NCI-H524 treated with DMSO at 0.1 percent for 48 hours (cell line): ENCODE measurements at places on chromosomes 7 and 10.

DNA sequence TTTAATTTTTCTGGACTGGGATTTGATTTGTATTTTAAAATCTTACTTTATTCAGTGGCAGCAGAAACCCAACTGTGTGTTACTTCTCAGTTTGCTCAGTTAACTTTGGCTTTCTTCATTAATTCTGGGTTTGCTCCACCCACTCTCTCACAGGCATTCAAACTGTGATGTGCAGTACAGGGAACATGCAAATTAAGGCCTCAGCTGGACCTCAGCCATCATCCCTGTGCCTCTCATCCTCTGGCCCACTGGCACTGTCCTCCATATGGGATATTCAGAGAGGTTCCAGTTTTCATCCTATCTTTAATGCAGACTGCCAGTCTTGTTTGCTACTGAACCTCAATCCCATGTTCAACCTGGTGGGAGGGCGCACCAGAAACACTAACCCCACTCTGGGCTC is 743.4 kb upstream of the IGFBP3 start:
- no peak for DNase-seq

GRCh38 chr10:59287587-59288255 is 74.6 kb downstream of the FAM13C start:
- DNase-seq: no peak

DNA sequence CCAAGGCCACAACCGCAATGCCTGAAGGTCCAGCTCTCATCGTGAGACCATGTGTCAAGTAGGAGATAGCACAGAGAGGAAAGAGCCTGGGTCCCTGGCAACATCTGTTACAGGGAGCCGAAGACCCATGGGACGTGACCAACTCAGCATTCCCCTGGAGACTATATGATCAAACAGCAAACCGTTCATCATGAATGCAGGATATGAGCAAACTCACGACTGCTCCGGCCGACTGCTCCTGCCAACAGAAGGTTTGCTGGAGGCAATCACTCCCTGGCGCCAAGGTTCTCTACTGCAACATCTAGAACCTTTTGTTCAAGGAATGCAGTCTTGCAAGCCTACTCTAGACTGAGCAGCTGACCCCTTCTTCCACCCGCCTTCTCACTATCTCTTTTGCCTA is 114.3 kb downstream of the ALOX5 start:
- no peak for DNase-seq

GRCh38 chr7:85554236-85555178 is 367.7 kb upstream of the SEMA3D start:
- DNase-seq: peak; percentile 6

DNA sequence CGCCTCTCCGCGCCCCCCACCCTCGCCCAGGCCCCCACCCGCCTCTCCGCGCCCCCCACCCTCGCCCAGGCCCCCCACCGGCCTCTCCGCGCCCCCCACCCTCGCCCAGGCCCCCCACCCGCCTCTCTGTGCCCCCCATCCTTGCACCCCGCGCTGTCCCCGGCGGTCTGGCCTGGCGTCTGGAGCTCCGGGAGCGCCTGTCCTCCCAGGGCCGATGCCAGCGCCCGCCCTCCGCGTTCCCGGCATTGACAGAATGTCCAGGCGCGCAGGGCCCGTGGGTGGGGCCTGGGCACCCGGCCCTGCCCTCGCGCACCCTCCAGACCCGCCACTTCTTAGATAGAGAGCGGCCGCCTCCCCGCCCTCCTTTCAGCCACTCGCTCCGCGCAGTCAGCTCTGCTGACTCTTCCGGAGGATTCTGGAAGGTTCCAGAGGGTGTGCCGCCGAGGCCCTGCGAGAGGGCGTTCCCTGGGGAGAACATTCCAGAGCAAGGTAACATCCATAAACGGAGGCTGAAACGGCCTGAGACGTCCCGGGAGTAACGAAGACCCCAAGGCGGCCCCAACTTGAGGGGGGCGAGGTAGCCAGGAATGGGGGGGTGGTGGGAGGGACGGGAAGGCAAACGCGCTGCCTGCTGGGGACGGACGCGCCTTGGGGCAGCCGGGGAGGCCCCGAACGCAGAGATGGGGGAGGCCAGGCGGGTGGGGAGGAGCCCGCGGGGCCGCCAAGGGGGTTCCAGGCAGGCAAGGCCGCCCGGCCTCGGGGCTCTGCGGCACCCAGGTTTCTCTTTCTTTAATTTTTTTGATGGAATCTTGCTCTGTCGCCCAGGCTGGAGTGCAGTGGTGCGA is 117.8 kb downstream of the DYNC2I1 start:
- DNase-seq: no peak

GRCh38 chr7:112293416-112293815 is 86.9 kb downstream of the ZNF277 start:
- no peak for DNase-seq

DNA sequence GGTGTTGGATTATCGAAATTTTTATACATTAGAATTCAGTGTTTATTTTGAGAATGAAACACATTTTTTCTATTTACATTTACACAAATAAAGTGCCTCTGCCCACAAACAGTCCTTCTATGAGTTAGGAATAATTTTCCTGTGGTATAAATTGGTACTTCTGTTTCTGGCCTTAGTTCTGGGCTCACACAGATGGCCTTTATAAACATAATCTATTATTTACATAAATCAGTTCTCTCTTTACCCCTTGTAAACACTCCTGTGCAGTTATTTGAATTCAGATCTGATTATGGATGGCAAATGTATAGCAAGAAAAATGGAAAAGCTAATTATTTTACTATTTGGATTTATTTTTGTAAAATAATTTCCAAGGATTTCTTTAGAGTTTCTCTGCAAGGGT is 143.2 kb downstream of the PRKG1 start:
- DNase-seq: no peak

DNA sequence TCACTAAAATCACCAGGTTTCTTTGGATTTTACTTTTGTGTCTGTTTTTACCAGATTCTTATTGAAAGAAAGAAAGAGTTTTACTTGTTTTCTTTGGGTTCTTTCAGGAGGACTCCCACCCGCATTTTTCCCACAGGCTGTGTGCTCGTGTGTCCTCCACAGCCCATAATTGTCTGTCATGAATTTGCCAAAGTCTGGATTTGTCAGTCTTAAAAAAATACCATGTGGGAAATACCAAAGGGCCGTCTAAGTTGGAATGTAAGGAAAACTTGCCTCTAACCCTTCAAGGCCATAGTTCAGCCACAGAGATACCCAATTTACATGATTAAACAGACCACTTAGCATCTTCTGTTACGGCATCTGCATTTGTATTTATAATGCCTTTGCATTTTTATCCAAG is 41.3 kb upstream of the INHBA start:
- DNase-seq: no peak

DNA sequence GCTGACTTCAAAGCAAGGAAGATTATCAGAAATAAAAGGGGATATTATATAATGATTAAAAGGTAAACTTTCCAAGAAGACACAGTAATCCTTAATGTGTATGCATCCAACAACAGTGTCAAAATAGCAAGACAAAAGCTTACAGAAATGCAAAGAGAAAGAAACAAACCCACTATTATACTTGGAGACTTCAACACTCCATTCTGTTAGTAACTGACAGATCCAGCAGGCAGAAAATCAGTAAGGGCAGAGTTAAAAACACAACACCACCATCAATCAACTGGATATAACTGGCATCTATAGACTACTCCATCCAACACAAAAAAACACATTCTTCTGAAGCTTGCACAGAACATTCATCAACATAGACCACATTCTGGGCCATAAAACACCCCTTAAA is 103.8 kb downstream of the OR13A1 start:
- no peak for DNase-seq

- DNase-seq: no peak
Measured at GRCh38 chr10:33155720-33156638, 178.5 kb downstream of the NRP1 start.

DNA sequence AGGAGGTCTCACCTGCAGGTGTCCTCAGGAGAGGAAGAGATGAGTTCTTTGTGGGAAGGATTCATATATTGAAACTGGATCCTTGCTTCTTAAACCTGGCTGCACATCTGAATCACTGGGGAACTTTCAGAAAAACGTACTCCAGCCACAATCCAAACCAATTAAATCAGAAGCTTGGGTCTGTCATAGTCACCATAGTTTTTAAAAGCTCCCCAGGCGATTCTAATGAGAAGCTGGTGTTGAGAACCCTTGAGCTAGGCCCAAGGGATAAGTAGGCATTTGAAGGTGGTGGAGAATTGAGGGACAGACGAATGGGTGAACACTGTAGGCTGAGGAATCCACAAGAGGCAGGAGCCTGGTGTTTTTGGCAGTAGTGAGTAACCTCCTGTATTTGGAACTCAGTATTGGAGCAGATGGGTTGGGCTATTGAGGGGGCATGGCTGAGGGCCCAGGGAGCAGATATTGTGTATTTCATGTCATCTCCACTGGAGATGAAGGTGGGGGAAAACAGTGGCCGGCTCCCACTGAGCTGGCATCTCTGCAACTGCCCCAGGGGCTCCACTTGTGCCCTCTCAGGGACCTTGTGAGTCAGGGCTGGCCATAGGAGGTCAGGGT is 14.5 kb downstream of the ADCYAP1R1 start:
- no peak for DNase-seq

GRCh38 chr10:50216894-50217293 is 34.4 kb downstream of the ASAH2 start:
- DNase-seq: no peak

DNA sequence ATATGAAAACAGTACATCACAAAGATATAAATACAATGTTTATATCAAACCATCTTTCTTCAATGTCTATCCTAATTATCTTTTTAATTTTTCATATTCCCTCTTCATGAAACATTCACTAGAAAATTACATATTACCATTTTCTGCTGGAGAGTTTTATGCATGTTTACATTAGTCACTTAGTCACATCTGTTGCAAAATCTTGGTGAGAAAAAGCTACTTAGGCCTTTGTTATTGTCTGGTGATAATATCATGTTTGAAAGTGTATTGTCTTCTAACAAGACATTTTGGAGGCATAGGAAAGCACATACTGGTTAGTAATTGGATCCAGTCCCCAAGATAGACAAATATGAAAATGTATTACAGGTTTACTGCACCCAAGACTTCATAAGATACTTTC is 163.6 kb downstream of the GNAI1 start:
- no peak for DNase-seq

DNA sequence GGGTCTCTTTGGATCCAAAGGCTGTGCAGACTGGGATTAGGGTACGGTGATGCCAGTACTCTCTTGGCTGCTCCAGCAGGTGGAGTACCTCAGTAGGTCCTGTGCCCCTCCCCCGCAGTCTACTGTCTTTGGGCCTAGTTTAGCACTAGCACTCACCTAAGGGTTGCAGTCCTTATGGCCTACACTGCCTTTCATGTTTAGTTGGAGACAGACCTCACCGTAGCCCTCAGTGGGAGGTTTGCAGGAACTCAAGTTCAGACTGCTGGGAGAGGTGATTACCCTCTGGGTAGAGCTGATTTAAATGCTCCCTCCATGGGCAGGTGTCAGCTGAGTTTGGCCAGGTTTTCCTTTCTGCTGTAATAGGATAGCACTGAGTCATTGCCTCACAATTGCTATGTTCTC is 210.8 kb upstream of the TMEM196 start:
- DNase-seq: no peak

- no peak for DNase-seq
Measured at GRCh38 chr7:84844771-84845170, 342.1 kb downstream of the SEMA3D start.

GRCh38 chr10:58735087-58735486 is 222.4 kb downstream of the BICC1 start:
- DNase-seq: no peak

- DNase-seq: no peak
Measured at GRCh38 chr10:126063353-126063791, 167.0 kb downstream of the FANK1 start.

- DNase-seq: no peak
Measured at GRCh38 chr7:98456866-98457265, 56.0 kb upstream of the BAIAP2L1 start.

DNA sequence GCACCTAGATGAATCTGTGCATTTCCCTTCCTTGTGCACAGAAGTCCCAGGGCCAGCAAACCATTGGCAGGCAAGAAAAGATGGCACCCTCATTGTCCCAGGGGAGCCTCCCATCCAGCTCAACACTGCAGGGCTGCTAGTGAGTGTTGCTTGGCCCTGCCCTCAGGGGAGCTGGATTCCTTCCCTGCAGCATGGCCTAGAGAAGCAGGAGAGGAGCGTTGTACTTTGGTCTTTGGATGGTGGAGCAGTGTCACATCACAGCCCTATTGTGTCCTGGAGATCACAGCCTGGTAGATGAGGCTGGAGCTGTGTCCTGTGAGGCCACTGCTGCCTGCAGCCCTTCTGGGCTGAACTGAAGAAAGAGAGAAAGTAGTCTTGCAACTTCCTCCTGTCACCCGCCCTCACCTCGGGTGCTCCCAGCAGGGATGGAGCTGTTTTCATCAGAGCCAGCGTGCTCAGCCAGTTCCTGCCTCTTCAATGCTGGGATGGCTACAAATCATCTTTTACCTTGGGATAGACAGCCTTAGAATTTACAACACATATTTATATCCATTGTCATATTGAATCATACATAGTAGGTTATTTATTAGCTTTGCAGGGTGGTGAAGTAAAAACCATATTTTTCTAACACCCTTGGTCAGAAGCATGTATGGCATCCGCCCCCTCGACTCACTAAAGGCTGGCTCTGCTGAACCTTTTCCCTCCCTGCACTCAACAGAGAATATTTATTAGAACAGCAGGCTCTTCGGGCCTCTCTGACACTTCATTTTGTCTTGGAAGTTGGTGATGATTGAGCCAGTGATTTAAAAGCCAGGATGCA is 43.1 kb upstream of the FAM180A start:
- DNase-seq: no peak

DNA sequence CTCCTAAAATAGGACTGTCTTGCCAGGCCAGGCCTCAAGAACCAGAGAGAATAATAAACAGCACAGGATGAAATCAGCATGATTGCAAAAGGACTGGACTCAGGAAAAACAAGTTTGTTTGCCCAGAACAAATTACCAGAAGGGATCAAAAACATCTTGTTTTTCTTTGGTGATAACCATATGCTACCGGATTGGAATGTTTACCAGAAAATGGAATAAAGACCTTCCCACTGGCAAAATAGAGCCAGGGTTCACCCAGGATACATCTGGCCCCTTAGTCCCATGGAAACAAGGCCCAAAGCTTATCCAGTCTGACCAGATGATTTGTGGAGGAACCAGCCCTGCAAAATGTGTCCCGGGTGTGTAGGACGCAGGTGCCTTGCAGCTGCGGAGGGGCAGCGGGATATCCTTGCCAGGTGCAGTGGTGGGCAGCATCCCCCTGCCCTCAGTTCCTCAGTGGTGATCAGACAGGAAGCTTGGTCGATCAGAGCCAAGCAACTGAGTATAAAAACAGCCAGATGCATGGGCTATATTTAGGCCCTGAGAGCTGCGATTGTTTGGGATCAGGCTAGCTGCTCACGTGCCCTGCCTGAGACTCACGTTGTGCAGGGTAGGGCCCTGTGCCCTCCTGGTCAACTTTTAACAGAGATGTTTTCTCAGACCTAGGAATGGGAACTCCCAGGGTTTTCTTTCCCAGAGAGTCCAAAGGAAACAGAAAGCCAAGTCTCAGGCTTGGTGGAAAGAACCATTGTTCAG is 4.6 kb upstream of the ZNF22 start:
- DNase-seq: no peak

GRCh38 chr10:47262606-47263533 is 37.1 kb upstream of the GDF10 start:
- DNase-seq: no peak

- no peak for DNase-seq
Measured at GRCh38 chr10:35906155-35906554, 264.1 kb upstream of the FZD8 start.
